ENCODE measurements at places on chromosomes 6 and 20. TPM values are rescaled to one million over a fixed set of nuclear protein-coding genes. Genes with fewer than 3 reads are reported as not detected.

DNA sequence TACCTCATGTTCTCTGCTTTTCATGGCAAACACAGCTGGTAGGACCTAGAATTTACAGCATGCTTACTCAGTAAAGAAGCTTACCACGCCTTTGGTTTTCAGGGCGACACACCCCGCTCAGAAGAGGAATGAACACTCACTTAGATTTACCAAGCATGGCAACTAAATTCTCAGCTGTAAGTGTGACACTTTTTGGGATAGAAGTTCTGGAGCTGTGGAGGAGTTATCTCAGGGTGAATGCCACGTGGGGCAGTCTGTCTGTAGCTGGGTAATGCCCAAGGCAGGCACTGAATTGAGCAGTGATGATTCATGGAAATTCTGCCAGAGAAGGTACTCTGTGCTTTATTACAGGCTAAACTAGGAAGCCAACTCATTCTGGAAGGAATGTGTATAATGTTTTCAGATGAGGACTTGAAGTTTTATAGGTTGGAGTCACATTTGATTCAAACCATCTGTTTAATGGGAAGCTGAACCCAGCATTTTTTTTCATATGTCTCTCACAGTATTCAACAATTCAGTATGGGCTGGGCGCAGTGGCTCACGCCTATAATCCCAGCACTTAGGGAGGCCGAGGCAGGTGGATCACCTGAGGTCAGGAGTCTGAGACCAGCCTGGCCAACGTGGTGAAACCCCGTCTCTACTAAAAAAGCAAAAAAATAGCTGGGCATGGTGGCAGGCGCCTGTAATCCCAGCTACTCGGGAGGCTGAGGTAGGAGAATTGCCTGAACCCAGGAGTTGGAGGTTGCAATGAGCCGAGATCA, 3.5 kb upstream of the PRIM2 start:
- no peak for DNase-seq

Gene ABHD16B
- not detected for total RNA-seq

DNA sequence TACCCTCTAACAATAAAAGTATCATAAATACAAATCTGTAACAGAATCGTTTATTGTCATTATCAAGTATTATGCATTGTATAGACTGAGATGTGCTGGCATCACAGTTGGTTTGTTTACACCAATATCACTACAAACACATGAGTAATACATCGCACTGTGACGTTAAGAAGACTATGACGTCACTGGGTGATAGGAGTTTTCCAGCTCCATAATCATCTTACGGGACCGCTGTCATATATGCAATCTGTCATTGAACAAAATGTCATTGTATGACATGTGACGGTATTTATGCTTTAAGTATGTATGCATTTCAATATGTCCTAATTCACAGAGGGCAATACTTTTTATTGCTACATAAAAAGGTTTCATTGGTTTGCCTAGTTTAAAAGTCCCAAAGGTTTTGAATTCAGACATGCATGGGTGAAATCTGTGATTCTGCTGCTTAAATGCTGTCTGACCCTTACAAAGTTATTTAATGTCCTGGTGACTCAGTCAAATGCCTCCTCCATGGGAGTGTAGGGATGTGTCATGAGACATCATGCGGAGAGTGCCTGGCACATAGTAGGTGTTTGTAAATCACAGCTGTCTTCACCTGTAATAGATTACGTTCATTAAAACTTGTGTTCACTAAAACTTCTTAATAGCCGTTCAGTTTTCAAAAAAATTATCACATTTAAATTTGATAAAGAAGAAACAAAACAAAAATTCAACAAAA, 160.7 kb upstream of the PDE10A start:
- DNase-seq: no peak

DNA sequence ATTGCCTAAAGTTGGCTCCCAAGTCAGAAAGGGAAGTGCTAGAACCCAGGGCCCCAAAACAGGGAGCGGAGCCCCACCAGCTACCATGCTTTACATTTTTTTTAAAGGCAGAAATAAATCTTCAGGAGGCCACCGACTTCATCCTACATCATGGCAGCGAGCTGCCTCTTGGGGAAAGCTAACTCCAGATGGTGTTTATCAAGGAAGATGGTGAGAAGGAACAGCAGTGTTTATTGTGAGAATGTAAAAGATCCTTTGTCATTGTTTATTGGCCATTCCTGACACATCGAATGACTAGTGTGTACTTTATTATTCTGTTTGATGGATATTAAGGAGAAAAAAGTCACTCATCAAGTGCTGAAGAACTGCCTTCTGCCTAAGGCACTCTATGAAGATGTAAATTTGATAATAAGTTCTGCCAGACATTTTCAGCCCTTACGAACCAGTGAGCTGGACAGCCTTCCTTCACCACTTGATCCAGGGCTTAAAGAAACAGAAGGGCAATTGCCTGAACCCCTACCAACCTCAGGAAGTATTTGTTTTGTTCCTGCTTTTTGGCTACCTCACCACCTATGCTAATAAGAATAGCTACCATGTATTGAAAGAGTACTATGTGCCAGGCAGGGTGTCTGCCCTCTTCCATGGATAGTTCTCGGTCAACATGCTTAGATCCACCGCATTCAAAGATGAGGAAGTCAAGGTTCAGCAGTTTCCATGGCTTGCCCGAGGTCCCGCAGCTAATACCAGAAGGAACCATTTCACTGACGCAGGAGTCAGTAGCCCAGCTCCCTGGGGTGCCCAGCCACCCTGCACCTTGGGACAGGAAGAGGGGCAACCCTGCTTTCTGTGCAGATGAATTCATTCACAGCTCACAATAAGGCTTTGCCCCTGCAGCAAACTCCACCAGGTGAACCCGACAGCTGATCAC, 194.7 kb upstream of the RREB1 start:
- no peak for DNase-seq

DNA sequence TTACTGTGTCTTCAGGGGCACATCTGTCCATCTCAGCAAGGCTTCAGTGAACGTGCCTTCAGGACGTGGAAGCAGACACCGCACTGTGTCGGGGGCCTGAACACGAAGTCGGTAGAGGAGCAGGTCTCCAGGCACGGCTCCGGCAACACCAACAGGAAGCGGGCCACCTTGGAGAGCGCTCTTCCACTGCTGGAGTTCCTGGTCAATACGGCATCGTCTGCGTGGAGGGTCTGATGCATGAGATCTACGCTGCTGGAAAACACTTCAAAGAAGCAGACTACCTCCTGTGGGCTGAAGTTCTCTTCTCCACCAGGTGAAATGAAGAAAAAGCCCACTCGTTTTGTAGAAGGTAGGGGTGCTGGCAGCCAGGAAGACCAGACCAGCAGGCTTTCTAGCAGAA, 69.3 kb upstream of the SLCO4A1 start:
- DNase-seq: no peak

GRCh38 chr6:161410736-161411135, 136.9 kb upstream of the AGPAT4 start:
- no peak for DNase-seq

Gene HSP90AB1
- total RNA-seq: 404 TPM

Gene ECT2L
- total RNA-seq: 0.06 TPM

DNA sequence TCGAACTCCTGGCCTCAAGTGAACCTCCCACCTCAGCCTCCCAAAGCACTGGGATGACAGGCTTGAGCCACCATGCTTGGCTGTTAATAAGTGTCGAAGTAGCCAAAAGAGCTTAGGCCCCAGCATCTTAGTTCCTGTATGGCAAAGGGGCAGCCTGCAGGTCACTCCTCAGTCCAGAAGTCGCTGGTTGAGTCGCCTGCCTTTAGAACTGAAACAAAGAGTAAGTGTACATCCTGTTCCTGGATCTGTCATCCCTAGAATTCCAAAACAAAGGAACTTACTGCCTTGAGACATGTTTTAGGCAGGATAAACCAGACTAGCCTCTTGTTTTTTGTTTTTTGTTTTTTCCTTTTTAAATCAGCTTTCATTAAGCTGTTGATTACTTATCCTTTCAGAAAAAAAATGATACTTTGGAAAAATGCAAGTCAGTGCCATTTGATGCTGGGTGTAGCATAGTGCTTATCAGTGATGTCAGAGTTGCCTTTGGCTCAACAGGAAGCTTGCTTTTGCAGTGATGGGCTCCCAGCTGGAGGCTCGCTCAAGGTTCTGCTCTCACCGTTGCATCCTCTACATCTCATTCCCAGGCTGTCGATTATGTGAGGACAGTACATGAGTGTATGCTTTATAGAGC, 9.0 kb downstream of the ACTR5 start:
- DNase-seq: no peak

GRCh38 chr20:25394996-25395395, 4.4 kb upstream of the ABHD12 start:
- no peak for DNase-seq

- DNase-seq: no peak
Measured at GRCh38 chr20:58634521-58635278, 16.4 kb upstream of the STX16 start.

Gene CTAGE9
- not detected for total RNA-seq

Gene DTNBP1
- total RNA-seq: 25.4 TPM

Gene SOD2
- 137 TPM for total RNA-seq

Gene RNF217
- total RNA-seq: 0.89 TPM

GRCh38 chr6:14212020-14212419, 94.4 kb downstream of the CD83 start:
- no peak for DNase-seq

Gene FOXQ1
- total RNA-seq: not detected

GRCh38 chr6:125421836-125422235, 120.1 kb upstream of the HDDC2 start:
- DNase-seq: no peak

DNA sequence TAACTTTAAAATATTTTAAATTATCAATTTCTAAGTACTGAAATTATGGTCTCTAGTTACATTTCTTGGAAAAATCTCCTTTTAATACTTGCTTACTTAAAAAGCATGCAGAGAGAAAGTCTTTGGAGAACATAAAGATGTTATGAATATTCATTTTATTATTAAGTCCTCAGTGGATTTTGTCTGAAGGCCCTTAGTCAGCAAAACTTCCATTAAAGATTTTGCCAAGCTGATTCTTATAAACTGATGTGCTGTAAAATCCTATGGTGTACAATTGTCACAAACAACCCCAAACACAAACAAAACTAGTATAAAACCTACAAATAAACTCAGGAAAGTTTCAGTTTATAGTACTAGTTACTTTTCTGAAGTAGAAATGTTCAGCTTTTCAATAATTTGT, 372.7 kb downstream of the MEI4 start:
- DNase-seq: no peak

DNA sequence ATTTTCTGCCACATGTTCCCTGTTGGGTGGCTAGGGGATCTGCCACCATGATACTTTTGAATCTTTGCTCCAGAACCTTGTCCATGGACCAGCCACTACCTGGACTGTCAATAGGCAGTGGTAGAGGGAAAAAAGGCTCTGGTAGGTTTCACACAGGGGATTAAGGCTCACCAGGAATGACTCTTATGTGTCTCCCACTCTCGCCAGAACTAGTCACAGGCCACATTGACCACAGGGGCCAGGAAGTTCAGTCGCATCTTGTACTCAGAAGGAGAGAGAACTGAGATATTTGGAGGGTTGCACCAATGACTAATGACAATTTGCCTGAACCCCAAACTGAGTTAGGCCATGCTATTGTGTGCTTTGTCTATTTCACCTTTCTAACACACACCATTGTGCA, 23.6 kb upstream of the APCDD1L start:
- DNase-seq: no peak

Gene HLA-B
- 6,896 TPM for total RNA-seq

DNA sequence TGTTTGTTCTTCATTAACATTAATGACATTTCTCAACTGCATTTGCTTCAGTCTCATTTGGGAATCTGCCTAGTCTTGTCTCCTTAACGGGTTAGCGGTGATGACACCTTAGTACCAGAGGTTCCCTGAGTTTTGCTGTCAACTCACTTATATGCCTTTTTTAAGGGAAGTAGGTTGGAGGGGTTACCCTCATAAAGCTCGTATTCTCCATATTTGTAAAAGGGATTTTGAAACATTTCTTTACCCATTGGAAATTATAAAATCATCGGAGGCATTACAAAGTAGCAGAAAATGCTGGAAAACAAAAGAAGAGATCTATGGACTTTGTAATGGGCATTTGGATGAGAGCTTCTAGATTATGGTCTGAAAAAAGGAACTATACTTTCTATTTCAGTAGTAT, 88.7 kb upstream of the PRDM1 start:
- DNase-seq: no peak

Gene LKAAEAR1
- total RNA-seq: not detected

Gene AGER
- 42.6 TPM for total RNA-seq

- DNase-seq: no peak
Measured at GRCh38 chr6:32391505-32391904, 15.5 kb downstream of the BTNL2 start.

- no peak for DNase-seq
Measured at GRCh38 chr6:32140420-32141046, 10.4 kb upstream of the FKBPL start.

DNA sequence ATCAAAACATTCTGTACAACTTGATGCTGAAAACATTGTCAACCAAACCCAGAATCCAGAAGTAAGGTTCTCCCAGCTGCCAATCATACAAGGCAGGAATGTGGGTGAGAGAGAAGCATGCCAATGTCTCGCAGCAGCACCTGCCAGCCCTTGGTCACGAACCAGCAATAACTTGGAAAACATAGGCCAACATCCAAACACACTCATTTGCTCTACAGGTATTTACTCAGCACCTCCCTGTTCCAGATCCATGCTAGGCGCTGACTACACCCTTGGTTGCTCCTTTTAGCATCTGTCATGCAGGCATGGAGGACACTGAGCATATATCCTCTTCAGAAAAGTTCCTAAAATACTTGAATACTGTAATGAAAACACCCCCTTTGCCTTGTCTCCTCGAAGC, 63.6 kb downstream of the FAXC start:
- DNase-seq: no peak

DNA sequence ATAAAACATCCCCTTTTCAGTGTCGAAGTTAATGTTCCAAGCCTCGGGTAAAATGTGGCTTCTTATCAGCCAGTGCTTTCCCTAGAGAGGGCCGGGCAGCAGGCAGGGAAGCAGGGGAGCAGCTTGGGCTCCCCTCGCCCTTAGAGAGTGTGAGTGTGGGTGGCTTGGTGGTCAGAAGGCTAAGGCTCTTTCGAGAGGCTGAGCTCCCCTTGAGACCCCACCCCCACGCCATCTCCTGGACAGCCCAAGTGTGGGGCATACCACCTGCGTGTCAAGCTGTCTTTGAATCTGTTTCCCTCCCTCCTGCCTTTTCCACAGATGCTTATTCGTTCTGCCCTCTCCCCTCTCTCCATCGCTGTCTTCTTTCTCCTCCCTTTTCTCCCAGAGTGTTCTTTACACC, 95.1 kb upstream of the FOXP4 start:
- DNase-seq: no peak

DNA sequence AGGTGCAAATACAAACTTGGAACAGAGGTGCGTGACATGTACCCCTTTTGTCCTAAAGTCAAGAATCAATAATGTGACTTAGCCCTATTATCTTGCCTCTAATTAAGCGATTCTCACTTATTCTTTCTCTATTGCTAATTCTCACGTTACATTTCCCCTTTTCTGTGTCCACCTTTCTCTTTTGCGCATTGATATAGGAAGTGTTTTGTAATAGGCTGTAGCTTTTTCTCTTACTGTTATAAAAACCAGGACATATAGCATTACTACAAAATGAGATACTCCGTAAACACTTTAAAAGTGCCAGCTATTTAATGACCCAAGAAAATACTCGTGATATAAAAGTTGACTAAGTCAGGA, 669 bp upstream of the TMEM30A start:
- DNase-seq: no peak

Gene MEP1A
- not detected for total RNA-seq

- no peak for DNase-seq
Measured at GRCh38 chr20:60236613-60237012, 278.4 kb downstream of the CDH26 start.

- DNase-seq: no peak
Measured at GRCh38 chr6:34339432-34339831, 53.0 kb downstream of the NUDT3 start.

GRCh38 chr20:11045412-11046175, 371.8 kb upstream of the JAG1 start:
- no peak for DNase-seq

Measured in T-cell (primary cell).